ENCODE measurements at places on chromosomes 6 and 20.
A peak's percentile ranks its signal among the peaks of the same experiment; 100 is the strongest.

GRCh38 chr6:160337301-160337700 is 10.9 kb upstream of the SLC22A3 start:
- DNase-seq, result no peak

- DNase-seq, result no peak
These were observed 156.8 kb upstream of the RIN2 start for GRCh38 chr20:19601126-19601810.

DNA sequence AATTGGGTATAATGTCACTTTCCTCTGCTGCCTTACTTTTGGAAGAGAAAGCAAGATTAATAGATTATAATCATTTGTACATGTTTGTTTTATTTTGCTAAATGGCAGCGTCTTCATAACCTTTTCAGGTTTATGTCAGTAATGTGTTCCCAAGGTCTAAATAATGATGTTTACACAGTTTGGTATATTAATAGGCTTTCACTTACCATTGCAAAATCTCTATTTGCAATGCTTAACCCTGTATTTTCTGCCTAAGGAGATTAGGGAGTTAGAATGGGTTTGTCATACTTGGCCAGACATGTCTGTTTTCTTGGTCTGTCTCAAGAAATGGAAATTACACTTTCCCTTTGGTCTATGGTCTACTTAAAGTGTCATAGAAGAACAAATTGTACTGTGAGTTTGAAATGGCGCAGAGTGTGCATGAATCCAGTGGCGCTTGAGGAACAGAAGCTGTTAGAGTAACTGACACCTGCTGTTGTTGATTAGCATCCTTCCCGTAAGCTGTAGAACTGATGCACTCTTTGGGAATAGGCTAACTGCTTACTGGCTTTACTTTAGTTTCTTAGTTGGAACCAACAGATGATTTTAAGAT is 261.1 kb downstream of the SAMD5 start:
- DNase-seq, result no peak

DNA sequence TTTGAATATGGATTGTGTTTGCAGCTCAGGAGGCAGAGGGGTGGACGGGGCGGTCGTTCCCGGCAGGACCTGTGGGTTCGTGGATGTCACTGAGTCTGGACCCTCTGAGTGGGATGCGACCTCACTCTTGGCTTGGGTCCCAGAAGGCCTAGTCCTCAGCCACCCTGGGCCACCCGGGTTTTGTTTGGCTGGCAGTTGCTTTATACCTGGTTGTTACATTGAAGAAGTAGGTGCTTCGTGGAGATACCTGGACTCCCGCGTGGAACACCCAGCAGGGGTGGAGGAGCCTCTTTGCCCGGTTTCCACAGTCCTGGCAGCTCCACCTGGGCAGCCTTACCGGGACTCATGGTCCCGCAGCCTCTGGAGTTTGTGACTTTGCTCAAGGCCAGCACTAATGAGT is 405.1 kb downstream of the TAF4 start:
- DNase-seq, result no peak

DNA sequence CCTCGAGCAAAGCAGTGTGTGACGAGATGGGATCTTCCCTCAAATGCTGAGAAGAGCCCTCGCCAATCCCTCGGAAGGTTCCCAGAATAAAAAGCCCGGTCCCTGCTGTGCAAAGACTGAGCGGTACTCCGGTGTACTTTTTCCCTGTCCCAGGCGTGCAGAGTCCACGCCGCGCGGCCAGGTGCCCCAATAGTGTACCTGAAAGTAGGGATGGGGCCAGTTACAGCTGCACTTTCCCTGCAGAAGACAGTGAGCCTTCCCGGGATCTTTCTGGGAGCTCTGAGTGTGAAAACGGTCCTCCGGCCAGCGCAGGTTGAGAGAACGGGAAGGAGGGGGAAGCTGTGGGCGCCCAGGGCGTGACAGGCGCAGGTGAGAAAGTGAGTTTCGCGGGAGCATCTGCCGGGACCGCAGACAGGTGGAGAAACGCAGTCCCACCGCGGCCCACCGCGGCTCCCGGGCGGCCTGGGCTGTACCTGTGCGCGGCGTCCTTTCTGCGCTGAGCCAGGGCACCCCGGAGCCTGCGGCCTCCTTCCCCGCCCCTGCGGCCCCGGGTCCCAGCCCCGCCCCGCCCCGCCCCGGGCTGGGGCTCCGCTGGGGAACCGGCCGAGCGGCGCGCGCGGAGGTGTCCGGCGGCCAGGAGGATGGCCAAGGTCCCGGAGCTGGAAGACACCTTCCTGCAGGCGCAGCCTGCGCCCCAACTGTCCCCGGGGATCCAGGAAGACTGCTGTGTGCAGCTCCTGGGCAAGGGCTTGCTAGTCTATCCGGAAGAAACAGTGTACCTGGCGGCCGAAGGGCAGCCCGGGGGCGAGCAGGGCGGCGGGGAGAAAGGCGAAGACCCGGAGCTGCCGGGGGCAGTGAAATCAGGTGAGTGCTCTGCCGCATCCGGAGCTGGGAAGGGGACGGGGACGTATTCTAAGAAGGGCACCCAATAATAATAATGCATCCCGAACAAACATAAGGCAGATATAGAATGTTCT is at the start of gene RFX6:
RFX6 (plus strand) TSS at position 608 of the 977 bp plus-strand sequence; CDS start at position 642, 34 bp downstream.
- DNase-seq, result no peak

DNA sequence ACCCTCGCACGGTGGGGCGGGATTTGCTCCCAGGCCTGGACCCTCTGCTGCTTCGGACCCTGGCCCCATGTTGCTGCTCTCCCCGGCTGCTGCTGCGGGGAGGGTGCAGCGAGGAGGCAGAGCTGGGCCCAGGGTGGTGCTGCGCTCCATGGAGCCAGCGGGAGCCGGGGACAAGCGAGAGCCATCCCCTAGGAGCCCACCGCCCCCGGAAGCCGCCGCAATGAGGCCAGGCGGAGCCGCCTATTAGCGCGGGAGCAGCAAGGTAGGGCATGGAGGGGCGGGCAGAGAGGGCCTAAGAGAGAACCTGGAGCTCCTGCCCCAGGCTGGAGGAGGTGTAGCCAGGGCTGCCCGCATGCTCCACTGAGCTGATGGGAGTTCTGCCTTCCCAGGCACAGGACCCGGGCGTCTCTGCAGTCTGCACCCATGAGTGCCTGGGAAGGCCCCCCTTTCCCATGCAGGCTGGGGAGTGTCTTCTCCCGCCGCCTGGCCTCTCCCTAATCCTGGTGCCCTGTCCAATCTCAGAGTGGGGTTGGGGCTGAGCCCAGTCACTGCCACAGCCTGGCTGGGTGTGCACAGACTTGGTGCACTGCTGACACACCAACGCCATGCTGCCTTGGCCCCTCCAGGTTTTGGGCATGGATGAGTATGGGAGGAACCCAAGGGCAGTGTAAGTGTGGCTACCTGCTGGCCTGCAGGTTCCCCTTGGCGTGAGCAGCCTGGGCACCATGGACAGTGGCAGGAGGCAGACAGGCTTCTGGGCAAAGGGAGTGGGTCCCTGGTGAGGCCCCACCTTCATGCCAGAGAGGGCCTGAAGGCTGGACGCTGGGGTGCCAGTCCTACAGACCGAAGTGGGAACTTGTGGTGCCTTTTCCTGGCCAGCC is 360.6 kb upstream of the MAP3K7 start:
- no peak for DNase-seq

DNA sequence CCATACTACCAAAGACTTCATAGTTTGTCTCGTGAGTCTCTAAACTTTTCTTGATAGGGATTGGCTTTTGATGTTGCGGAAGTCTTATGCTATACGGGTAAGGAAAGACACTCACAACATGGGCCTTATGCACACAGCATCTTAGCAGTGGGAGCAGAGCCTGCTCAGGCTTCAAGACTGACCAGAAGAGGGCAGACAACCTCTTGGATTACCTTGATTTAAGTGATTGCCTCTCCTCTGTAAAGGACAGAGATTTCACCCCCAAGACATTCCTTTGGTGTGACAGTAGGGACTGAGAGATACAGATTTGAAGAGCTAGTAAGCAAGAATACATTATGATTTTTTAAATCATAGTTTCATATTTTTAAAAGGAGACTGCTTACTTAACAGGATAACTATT is 71.0 kb upstream of the SAMD3 start:
- DNase-seq, result peak; percentile 6

- DNase-seq, result no peak
These were observed 1.4 kb upstream of the SNTA1 start for GRCh38 chr20:33444797-33445560.

- no peak for DNase-seq
These were observed 34.0 kb upstream of the FOXO3 start for GRCh38 chr6:108526739-108527174.

- DNase-seq, result no peak
These were observed 184.2 kb downstream of the CDH4 start for GRCh38 chr20:61436283-61436666.

DNA sequence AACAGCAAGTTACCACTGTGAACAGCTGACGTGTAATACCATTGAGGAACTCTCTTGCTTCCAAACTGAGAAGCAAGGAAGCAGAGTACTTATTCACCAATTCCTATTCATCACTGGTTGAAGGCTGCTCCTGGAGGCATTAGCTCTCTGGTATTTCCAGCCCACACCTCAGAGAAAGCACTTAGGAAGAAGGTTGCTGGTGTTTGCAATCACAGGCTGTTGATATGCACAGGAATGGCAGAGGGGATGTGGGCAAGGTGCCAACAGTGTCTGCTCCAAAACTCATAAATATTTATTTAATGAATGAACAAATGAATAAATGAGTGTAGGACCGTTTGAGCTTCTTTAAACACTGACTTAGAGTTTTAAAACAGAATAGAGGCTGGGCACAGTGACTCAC is 6.9 kb upstream of the RRBP1 start:
- DNase-seq, result no peak

GRCh38 chr20:57131077-57131476 is 135.4 kb downstream of the BMP7 start:
- DNase-seq, result no peak

- no peak for DNase-seq
These were observed 45.9 kb upstream of the FRMD1 start for GRCh38 chr6:168124921-168125320.

Data from activated T-helper 1 cell treated with anti-CD3 and anti-CD28 coated beads, Interleukin-2, amount 50 U/mL, for 16 hours (primary cell).